Hypothalamus (tissue), 51 donors: ENCODE measurements at places on chromosomes 4 and X.

DNA sequence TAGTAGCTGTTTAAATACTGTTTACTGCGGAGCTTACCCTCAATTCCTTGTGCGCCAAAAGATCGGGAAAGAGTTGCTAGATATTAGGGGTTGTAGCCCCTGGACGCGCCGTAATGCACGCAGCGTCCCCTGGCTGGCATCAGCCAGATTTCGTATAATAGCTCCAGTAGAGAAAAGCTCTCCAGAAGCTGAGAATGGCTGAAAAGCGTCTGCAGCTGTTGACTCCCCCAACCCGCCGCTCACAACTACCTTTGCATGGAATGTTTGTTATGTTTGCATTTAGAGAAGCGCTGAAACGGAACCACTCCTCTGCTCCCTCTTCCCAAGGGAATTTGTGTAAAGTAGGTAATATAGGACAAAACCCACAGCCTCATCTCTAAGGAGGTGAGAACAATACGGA lies 3.7 kb downstream of the DOCK11 start:
- no peak for DNase-seq

- DNase-seq, result no peak
These were observed 97.2 kb upstream of the NR3C2 start for GRCh38 chr4:148539387-148539786.

GRCh38 chrX:43589735-43590134 lies 66.4 kb upstream of the MAOA start:
- no peak for DNase-seq

- DNase-seq, result no peak
These were observed 53.4 kb upstream of the TRPC3 start for GRCh38 chr4:122005064-122005755.

GRCh38 chr4:39637586-39638353 lies 895 bp downstream of the SMIM14 start:
- DNase-seq, result peak; percentile 16

DNA sequence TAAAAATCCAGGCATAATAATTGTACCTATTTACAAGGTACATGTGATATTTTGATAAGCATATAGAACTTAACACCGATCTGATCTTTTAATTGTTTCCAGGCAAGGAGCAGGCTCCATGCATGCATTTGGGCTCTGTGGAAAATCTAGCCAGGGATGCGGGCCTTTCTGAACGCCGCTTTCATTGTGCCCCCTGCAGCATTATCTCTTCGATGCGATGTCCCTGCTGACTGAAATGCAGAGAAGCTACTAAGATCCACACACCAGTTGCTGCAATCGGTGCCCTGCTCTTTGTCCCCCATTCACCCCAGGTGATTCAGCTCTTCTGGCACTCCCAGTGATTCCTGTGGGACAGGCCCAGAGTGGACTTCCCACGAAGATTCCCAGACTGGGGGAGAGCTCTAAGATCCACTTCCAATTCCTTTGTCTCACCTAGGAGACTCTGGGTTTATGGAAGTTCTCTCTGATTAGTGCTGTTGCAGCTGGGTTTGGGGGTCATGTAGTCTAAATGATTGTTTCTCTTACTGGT lies 254.3 kb upstream of the AGA start:
- DNase-seq, result no peak

- DNase-seq, result no peak
These were observed 267.2 kb downstream of the TEX13A start for GRCh38 chrX:104953251-104953650.

DNA sequence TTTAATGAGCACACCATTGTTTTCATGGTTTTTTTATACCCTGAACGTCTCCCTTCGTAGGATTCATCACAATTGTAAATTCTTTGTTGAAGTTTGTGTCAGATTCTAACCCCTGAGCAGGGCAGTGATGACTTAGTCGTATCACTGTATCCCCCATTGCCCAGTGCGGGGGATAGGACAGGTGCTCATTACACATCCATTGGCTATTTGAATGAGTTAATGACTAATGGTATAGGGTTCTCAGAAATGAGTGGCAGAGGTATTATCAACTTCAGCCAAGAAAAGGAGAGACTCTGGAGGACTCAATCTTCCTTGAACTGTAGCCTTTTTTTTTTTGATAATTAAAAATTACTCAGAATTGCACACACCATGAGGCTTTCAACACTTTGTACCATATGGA lies 64.6 kb downstream of the SYNPO2 start:
- no peak for DNase-seq

DNA sequence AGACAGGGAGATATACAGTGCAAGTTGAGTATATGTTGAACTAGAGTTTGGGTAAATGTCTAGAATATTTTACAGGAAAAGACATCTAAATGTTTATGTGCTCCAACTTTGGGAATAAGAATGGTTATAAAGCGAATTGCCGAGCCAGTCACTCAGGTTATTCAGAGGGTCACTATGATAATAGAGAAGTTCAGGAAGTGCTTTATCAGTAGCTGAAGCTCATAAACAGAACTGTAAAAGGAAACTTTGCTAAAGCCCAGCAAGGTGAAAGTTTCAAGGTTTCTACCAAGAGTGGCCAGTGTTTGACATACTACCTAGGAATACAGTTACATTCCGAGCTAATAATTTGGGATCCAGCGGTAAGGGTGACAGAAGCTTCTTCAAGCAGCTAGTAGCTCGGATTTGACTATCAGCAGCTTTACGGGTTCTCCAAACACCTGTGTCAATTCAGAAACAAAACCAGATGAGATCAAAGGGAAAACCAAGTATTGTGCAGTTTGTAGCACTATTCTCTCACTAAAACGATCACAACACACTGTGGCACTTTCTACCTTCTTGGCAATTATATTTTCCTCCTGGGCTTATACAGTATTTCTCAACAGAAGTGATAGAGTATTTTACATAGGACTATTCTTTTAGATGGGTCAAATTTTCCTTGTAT lies 17.2 kb upstream of the BCLAF3 start:
- DNase-seq, result no peak

DNA sequence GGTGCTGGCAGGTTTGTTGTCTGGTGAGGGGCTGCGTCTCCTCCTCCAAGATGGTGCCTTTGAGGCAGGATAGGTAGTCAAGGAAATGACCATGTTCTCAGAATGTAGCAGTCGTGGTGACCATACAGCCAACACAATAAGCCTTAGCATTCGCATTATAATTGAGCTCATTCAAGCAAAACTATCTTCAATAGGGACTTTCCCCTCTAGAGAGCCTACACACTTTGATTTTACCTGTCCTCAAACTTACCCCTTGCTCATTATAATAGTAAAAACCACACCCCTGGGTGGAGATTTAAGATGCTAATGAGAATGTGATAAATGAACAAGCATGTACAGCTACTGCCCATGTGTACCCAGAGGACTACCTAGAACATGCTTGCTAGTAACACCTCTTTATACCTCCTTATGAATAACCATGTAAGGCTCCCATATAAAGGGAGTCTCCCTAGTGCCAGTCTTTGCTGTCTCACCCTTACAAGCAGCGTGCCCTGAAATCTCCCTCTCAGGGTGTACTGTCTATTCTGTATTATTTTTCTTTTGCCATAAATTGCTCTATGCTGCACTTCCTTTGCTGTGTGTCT lies 48.2 kb downstream of the FGFBP1 start:
- no peak for DNase-seq

GRCh38 chr4:10207116-10207515 lies 90.5 kb upstream of the WDR1 start:
- DNase-seq, result no peak

DNA sequence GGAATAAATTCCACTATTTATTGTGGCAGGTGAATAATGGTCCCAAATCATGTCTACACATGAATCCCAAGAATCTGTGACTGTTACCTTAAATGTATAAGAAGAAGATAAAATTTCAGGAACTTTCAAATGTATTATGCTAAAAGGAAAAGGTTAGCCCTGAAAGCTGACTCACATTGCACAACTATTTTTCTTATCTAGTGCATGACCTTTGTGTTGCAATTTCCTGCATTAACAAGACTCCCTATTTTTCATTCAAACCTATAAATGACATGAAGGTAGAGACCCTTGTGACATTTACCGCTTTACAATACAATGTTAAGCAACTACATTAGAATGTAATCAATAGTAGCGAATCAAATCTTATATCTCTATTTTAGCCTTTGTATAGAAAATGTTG lies 36.7 kb downstream of the UBQLN2 start:
- no peak for DNase-seq

DNA sequence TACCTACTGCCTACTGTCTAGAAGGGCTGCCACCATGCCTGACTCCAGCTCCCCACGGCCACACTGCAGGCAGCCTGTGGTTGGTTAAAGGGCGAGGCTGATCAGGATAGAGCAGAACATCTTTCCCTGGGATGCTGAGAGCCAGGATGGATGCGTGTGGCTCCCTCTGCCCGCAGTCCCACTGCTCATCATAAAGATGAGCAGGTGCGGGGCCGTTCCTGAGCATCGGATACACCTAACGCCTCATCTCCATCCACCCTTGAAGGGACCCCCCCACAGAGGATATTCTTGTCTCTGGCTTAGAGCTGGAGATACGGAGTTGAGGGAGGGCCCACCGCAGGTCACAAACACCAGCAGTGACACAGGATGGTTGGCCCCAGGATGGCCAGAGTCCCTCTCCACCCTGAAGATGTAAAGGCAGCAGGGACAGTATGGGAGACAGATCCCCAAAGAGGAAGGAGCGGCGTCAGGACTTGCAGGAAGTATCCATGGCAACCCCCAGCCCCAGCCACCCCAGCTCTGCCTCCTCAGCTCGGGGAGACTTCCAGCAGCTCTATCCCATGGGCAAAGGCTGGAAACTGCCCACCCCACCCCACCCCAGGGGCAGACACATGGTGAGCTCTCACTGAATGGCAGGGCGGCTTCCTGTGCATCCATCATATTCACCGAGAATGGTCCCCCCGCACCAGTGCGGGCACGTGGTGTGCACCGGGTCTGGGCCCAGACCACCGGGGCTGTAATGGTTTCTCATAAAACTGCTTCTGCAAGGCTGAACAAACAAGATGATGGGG lies 19.3 kb downstream of the PPP2R2C start:
- no peak for DNase-seq

GRCh38 chr4:112196461-112196860 lies 35.1 kb upstream of the AP1AR start:
- no peak for DNase-seq

DNA sequence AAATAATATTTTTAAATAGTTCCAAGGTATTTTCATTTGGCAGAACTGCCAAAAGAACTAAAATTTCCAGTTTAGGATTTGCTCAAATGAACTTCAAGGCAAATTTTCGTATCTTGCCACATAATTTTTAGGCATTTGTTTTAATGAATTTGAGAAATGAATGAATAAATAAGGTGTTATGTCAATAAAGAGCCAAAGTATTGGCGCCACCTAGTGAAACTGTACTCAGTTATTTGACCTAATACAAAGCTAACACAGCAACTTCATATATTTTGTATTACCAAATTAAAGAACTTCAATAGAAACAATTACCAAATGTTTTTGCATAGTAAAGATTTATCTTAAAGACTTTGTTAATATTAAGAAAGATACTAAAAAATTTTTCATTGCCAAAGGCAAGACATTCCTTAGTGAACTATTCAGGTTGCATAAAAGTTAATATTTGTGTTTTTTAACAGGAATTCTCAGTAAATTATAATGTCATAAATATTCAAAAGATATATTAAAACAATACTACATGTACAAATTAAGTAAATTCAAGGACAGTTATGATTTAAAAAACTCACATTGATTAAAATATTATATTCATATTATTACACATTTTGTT lies 50.3 kb downstream of the STPG2 start:
- DNase-seq, result no peak

DNA sequence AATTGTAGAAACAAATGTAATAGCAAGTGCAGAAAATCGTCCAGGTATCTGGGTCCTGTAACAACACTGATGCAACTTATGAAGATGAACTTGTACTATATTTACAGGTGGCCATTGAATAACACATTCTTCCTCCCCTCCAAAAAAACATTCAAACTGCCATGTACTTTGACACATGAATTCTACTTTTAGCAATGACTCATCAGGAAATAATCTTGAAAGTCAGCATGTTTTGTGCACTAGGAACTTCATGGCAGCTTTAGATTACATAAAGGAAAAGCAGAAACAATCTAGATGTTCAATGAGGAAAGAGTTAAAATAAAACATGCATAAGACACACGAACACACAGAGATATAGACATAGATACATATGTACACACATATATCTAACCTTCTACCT lies 2.5 kb downstream of the PABPC1L2A start:
- no peak for DNase-seq

GRCh38 chr4:144575181-144575580 lies 70.8 kb upstream of the HHIP start:
- DNase-seq, result no peak

GRCh38 chrX:627995-628394 lies 2.6 kb upstream of the SHOX start:
- DNase-seq, result no peak

DNA sequence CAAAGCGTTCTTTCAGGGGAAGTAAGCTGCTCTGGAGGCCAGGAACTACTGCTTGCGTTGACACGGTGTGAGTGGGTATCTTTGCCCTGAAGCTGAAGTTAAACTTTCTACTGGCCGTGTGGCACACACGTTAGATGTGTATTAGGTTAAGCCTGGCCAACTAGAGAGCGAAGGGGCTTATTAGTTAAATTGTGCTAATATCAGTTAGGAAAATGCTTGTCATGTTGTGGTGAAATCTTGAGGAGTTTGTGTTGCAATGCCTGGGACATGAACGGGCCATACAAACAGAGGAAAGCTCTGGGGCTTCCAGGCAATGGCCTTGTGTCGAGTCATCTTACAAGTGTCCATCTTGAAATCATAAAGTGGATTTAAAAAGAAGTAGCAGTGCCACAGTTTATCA lies 62.6 kb downstream of the NSUN7 start:
- no peak for DNase-seq

- DNase-seq, result no peak
These were observed 79.6 kb downstream of the MAPK10 start for GRCh38 chr4:86280246-86280645.

- peak; percentile 1 for DNase-seq
These were observed 45.3 kb downstream of the MMRN1 start for GRCh38 chr4:89939994-89940393.

- no peak for DNase-seq
These were observed 7.2 kb downstream of the RAB33B start for GRCh38 chr4:139461022-139461628.

DNA sequence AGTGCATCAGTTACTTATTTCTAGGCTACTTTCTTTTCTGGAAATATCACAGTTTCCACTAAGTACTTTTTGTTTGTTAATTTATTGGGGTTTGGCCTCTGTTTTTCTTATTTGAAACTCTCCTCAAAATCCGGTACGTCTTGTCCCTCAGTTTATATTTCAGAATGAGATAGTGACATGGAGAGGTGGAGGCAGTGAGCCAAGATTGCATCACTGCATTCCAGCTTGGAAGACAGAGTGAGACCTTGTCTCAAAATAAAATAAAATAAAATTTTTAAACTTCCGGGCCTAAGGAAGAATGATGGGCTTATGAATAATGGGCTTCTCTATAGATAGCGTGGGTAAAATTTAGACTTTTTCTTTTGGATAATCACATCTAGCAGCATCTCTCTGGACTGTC lies 567.8 kb downstream of the TRIML1 start:
- no peak for DNase-seq

DNA sequence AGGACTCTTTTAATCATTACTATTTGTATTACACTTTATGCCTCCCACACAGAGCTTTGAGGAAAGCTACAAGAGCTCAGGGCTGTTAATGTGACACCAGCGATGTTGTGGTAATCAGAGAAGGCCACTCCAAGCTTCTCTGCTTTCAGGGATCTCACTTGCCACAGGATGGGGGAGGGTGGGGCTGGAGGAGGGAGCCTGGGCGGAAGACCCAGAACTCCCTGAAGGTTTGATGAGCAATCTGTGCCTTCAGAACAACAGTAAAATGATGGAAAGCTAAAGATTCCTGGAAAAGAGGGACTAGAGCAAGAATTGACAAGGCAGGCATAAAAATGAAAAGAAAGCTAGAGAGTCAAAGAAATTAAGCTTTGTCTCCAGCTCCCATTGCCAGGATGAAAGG lies 75.6 kb downstream of the MAML3 start:
- no peak for DNase-seq
